ENCODE measurements at places on chromosomes 13 and 19.

GRCh38 chr13:94494026-94494425 is 14.5 kb upstream of the DCT start:
- DNase-seq: no peak

- DNase-seq: no peak
Observed at GRCh38 chr13:74644229-74644628, 510.0 kb upstream of the KLF12 start.

DNA sequence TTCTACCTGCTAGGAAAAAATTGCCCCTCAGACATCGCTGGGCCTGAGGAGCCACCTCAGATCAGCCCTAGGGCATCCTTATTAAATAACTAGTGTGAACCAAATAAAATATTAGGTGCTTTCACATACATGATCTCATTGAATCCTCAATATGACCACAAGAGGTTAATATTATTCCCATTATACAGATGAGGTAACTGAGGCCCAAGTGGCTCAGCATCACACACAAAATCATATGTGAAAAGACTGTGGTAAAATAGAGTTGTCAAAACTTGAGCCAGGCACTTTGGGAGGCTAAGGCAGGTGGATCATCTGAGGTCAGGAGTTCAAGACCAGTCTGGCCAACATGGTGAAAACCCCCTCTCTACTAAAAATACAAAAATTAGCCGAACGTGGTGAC is 2.9 kb upstream of the DMKN start:
- DNase-seq: no peak

GRCh38 chr13:99630269-99630898 is 129.1 kb downstream of the TM9SF2 start:
- DNase-seq: no peak

- no peak for DNase-seq
Observed at GRCh38 chr13:20714563-20715329, 11.2 kb downstream of the IL17D start.

DNA sequence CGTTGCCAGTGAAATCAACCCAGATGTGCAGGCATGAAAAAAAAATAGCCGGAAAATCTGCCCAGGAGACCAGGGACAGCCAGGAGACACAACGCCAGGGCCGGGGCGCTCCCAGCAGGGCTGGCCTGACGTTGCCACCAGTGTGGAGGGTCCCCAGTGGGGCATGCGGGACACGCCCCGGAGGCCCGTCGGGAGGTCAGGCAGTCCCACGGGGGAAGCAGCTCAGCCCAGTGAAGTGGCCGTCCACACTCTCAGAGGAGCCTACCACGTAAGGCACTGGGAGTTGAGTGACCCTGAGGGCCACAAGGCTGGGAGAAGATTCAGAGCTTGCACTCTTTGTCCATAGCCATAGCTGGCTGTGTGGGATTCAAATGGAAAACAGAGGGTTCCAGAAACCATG is 53.2 kb upstream of the GAS6 start:
- DNase-seq: no peak

DNA sequence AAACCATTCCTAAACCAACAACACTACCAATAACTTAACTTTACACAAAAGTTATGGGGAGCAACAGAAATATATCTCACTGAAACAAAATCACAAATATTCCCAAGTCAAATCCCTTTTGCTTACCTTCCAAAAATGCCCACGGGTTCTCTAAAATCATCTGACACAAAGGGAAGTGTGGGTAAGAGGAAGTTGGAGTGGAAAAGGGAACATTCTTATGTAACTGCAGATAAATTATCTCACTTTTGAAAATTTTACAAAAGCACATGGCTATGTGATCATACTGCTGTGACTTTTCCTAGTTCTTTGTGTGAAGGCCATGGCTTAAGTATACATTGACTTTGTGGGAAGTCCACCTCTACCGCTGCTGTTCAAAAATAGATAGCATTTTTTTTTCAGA is 350.5 kb downstream of the GPC6 start:
- DNase-seq: no peak

GRCh38 chr19:8150178-8150865 is 930 bp upstream of the FBN3 start:
- no peak for DNase-seq

Measured in spleen (tissue), 13 donors.